ENCODE measurements at places on chromosomes 6 and 20.

DNA sequence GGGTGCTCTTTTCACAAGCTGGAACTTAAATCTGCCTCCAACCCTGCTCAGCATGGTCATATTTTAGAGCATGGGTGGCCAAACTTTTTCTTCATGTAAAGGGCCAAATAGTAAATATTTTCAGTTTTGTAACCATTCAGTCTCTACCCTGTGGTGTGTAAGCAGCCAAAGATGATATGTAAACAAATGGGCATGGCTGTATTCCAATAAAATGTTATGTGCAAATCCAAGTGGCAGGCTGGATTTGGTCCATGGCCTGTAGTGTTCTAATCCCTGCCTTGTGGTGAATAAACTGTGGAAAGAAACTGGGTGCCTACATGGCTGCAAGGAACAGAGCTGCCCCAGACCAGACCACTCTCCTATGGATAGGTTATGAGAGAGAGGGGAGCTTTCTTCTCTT lies 32.7 kb downstream of the OGFRL1 start:
- no peak for DNase-seq

- peak; percentile 66 for DNase-seq
Measured at GRCh38 chr6:45718871-45719270, 296.8 kb downstream of the CLIC5 start.

- DNase-seq, result no peak
Measured at GRCh38 chr6:26241033-26241895, 123.7 kb upstream of the BTN3A2 start.

DNA sequence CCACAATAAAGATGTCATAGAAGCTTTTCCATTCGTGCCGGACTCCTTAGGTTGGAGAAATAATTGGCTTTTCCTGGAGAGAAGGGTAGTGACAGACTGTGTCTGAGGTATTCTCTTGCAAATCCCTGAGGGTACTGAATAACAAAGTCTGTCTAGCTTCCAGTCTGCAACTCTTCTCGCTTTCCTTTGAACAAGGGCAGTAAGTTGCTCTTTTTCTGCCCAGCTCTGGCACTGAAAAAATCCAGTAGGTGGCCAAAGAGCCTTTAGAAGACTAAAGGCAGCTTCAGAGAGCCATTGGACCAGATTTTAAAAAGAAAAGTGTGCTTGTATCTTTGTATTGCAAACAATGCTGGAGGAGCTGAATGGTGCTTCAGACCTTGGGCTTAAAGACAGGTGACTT lies 20.7 kb upstream of the RREB1 start:
- DNase-seq, result peak; percentile 32

DNA sequence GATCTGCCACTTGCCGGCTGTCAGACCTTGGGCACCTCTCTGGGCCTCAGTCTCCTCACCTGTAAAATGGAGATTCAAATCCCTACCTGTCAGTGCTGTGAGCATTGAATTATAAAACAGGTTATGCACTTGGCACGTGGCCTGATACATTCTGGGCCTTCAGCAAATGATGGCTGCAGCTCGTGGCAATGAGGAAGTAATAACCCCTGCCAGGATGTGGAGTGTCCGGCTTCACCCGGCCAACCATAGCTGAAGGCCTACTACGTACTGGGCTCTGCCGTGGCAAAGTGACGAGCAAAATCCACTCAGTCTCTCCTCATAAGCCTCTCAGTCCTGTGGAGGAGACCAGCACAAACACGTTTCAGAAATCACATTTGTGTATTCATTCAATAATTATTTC lies 10.9 kb upstream of the VSTM2L start:
- no peak for DNase-seq

Measured in AG20443 (cell line).